ENCODE measurements at places on chromosomes 12 and 14.

DNA sequence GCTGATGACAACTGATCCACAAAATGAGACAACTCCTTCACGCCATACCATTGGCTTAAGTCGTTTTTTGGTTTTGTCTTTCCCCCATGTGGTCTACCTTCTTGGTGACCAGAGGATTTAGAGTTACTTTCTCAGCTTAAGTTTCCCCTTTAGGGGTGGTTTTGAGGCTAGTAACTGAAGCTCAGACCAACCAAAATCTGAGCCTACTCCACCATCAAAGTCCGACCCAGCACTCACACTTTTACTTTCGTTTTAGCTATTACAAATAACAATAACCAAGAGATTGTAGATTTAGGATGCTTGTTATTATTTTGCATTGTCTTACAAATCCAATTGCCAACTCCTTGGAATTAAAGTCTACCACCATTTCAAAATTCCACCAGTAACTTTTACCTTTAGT is 130.6 kb upstream of the MDM1 start:
- no peak for DNase-seq

- DNase-seq = no peak
Observed at GRCh38 chr12:4539167-4539870, 629 bp downstream of the RAD51AP1 start.

- no peak for DNase-seq
Observed at GRCh38 chr12:116157845-116158267, 119.6 kb downstream of the MED13L start.

DNA sequence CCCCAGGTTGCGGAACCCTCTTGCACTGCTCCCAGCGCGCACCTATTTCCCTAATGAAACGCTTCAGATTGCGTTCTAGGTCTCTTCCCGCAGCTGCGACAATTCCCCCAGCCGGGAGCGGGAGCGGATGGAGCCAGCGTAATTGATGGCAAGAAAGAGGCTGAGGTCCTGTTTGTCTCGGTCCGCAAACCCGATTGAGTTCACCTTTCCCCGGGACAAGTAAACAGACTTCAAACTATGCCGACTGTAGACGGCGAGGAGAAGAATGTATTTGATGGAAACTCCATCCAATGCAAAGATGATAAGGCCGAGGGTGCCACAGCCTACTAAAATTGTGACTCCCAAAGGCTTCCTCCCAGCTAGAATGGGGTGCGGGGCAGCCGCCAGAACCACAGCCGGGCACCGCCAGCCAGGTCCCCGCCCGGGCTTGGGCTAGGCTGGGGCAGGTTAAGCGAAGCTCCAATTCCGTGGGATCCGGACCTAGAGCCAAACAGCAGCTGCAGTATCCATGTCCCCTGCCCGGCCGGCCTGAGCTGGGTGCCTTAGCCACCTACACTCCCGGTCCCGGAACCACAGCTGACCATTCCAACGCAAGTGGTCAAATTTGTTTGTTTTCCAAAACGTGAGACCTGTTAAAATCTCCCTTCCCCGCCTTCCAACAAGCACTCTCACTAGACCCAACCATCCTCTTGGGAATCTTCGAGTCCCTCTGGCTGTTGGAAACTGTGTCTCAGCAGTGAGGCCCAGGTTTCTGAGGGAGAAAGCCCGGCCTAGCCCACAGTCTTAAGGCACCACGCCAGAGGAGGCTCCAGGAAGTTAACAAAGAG is 5.5 kb downstream of the NKX2-1 start:
- DNase-seq = peak; percentile 17

DNA sequence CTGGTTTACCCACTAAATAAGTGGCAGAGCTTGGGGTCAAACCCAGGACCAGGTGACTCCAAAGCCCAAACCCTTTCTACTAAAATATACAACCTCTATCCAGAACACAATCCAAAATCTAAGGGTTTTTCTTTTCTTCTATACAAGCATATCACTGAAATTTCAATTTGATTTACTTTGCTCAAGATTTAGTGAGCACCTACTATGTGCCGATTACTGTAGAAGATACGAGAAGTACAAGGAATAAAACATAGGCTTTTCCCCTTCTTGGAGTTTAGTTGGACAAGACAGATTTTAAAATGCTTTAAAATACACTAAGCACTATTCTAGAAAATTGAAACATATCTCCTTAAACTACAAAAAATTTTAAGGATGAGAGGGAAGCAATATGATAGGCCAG is 2.8 kb downstream of the L3HYPDH start:
- no peak for DNase-seq

DNA sequence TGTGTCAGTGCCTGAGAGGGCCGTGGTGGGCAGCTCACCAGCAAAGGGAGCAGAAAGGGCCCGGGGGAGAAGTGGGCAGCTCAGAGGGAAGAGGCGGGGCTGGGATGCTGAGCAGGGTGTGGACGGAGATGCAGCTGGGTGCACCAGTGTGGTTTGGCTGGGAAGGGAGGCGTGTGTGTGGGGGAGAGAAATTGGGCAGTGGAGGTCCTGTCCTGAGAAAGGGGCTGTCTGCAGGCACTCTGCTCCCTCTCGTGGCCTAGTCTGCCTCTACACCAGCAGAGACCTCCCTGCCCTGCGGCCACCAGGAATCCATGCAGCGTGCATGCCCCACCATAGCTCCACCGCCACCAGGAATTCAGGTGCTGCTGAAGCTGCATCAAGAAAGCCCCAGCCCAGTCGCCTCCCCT is 6.4 kb downstream of the TMEM121 start:
- DNase-seq = no peak

- DNase-seq = no peak
Observed at GRCh38 chr12:11688831-11689230, 39.4 kb downstream of the ETV6 start.

GRCh38 chr14:89501381-89501780 is 84.3 kb upstream of the FOXN3 start:
- DNase-seq = no peak

DNA sequence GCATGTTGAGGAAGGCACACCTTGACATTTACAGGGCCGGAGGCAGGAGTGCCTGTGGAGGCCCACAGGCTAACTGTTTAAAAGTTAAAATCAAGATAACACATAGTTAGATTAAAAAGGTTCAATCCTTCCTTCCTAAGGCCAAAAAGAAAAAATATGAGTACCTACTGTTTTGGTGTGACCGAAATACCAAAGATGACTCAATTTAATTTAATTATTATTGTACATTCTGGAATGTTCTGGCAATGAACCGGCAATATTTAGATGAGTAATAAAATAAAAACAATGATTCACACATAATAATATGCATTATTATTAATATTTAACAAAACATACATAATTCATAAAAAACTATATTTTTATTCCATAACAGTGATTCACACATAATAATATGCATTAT is 136.8 kb upstream of the NTF3 start:
- DNase-seq = no peak

DNA sequence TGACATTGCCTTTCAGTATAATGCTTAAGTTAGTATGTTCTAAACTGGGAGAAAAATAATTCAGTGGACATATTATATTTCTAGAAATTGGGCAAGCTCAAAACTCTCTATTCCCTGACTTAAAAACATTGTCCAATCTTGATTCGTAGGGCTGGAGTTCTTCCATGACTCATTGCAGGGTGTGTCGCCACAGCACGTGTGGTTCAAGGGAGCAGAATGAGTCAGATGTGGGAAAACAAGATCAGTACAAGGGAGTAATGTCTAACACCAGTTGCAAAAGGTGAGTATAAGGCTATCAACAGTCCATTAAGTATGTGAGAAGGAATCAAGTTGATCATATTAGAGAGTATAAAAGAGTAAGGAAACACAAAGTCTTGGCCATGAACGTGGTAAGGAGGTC is 887.0 kb downstream of the TMTC2 start:
- DNase-seq = no peak

GRCh38 chr12:46209914-46210872 is 58.6 kb downstream of the SLC38A1 start:
- DNase-seq = no peak

DNA sequence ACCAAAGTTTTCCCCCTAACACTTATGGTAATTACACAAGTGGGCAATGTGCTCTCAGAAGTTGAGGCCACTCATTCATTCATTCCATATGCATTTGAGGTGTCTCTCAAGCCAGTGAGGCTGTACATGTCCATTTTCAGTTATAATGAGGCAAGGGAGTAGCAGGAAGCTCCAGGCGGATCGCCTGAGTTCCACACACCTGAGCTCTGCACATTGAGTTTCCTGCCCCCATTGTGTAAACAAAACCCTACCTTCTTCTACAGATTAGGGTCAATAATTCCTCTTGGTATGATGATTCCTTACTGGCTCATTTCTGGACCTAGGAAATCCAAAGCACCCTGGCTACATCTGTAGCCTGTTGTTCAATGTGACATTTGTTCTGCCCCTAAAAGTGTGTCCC is 555.3 kb downstream of the MED13L start:
- no peak for DNase-seq

DNA sequence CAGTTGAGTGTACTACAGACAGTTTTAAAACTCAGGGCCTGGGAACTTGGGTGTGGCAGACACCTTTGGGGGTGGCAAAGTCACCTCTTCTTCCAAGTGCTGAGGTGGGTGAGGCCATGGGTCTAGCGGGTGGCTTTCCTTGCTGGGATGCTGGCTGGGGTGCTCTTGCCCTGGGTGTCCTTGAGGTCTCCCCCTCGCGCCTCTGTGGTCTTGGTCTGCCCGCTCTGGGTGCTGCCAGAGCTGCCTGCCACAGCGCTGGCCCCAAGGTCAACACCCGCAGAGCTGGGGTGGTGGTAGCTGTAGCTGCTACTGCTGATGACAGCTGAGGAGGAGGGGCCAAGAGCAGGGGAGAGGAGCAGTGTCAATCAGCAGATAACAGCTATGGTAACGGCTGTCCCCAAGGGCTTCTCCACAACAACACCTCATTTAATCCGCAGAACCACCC is 6.8 kb downstream of the KRT74 start:
- DNase-seq = no peak

DNA sequence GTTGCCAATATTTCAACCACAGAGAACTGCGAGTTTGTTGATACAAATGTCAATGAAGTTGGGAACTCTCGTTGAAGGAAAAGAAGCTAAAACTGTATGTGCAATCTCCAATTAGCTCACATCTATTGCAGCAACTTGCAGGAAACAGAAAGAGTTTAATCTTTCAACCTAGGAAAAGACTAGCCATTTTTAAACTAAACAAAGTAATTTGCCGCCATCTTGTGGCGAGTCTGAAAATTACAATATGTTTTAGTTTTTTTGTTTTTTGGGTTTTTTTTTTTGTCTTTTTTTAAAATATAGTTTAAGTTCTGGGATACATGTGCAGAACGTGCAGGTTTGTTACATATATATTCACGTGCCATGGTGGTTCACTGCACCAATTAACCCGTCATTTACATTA is 131.2 kb upstream of the FOXG1 start:
- DNase-seq = peak; percentile 39

GRCh38 chr12:67426067-67426466 is 156.9 kb downstream of the CAND1 start:
- peak; percentile 87 for DNase-seq

- DNase-seq = no peak
Observed at GRCh38 chr14:54807881-54808280, 94.7 kb downstream of the GCH1 start.

DNA sequence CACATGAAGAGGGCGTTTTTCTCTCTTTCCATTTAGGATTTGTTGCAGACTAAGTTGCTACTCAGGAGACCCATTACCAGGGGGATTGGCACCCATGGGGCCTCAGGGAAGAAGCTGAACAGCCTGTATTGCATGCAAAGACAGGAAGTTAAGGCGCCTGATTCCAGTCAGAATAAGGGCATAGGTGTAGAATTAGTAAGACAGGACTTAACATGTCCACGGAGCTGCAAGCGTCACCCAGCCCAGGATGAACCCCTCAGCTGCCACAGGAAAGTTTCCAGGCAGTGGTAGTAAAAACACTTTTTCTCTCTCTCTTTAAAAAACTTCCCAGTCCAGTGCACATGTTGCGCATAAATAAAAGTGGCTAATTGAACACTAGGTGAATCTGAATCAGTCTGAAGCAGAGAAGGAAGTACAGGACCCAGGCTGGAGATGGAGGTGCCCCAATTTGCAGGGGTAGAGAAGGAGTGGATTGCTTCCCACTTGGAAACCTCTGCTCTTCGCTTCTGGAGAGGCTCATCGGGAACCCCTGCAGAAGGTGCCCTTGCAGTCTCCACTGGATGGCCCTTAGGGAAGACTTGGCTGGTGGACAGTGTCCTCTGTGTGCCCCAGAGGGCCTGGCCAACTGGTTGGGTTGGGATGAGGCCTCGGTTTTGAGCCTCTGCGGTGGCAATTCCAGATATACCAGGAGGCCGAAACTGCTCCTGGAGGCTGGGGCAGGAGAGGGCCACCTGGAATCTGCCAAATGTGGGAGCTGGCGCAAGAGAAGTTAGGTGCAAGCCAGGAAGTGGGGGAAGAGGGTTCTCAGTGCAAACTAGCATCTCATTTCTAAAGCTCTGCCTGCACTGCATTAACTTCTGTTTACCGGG is 10.7 kb upstream of the TBX3 start:
- DNase-seq = no peak

- no peak for DNase-seq
Observed at GRCh38 chr14:37697489-37698121, 102.2 kb downstream of the TTC6 start.

- peak; percentile 80 for DNase-seq
Observed at GRCh38 chr12:113762155-113762881, 203.8 kb downstream of the RBM19 start.

- DNase-seq = no peak
Observed at GRCh38 chr12:128393346-128393745, 126.4 kb downstream of the TMEM132C start.

DNA sequence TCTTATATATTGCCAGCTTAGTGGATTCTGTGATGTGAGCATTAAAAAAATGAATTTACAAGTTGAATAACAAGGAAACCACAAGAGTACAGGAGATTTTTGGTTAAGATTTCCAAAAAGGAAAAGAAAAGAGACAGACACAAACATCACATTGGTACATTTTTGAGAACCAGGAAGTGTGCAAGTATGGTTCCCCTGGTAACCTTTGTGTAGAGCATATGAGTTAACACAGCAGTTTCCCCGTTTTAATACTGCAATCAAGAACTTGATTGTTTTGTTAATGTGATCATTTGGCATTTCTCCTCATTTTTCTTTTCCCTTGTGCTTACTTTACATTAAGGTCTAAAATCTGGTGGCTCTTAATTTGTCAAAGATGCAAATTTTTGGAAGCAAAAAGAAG is 490.4 kb upstream of the ATP2B1 start:
- no peak for DNase-seq

DNA sequence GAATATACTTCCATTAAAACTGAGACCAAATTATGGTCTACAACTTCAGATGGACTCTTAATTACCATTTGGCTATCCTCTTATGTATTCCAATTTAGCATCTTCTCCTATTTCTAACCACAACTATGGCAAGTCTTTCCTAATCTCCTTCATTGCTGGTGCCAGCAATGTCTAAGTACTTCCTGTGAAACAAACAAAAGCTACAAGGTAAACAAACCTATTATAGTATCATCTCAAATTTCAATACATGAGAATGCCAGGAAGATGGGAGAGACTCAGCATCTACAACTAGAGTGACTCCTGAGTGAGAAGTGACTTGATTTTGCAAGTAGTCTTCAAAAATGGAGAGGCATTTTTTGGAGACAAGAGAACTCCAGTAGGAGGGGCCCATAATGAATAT is 202.9 kb upstream of the ATXN7L3B start:
- no peak for DNase-seq

Data from kidney (tissue), 22 donors.